ENCODE measurements at places on chromosomes 5 and 9.

DNA sequence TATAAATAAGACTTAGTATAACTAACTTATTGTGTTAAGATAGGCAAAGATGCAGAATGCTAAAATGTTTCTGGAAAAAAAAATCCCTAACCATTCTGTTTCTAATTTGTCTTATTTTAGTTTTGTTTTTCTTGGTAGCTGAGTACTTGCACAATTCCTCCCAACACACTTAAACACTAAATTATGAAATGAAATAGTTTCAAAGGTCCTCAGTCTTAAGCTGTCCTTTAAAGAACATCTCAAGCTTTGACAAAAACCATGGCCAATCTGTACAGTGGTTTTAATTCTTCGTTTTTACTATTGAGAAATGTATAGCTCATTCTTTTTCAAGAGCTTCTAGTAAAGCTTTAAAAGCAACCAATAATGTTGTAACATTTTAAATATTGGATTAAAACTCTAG lies 171.5 kb downstream of the EDIL3 start:
- no peak for DNase-seq

GRCh38 chr5:68562308-68562707 lies 346.8 kb downstream of the PIK3R1 start:
- DNase-seq = no peak

DNA sequence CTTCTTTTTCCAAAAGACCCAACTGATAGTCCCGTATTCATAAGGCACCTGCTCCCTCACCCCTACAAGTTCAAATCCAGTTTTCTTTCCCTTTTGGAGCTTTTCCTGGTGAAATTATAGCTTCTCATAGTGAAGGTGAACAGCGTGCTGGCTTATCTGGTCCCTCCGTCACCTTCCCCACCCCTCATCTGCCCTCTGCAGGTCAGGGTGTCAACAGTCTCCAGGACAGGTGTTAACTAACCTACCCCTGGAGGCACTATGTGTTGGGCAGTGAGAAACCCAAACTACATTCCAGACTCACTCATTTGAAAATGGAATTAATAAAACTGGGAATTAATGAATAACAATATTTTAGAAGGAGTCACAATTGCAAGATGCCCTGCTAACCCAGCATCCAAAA lies 109.0 kb upstream of the TAS2R1 start:
- DNase-seq = no peak

DNA sequence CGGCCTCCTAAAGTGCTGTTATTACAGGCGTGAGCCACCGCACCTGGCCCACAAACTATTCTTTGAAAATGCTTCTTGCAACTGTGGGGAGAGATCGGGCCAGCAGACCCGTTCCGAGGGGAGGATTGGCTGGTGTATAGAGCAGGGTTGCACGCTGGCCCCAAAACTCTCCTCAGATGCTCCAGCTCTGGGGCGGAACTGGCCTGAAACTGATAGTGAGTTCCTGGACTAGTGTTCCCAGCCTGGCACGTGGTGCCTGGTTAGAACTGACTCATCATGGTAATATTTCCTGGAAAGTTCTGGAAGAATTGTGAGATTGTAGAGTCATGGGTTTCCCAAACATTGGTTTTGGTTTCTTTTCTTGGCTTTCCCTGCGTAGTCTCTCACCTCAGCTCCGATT lies 120.5 kb downstream of the FBXL7 start:
- DNase-seq = no peak

GRCh38 chr9:94084314-94084713 lies at the start of gene PTPDC1:
PTPDC1 (plus strand) TSS chr9:94084464; CDS start chr9:94084531, 67 bp downstream.
- DNase-seq = no peak

GRCh38 chr5:111741278-111741677 lies 15.7 kb downstream of the NREP start:
- no peak for DNase-seq

DNA sequence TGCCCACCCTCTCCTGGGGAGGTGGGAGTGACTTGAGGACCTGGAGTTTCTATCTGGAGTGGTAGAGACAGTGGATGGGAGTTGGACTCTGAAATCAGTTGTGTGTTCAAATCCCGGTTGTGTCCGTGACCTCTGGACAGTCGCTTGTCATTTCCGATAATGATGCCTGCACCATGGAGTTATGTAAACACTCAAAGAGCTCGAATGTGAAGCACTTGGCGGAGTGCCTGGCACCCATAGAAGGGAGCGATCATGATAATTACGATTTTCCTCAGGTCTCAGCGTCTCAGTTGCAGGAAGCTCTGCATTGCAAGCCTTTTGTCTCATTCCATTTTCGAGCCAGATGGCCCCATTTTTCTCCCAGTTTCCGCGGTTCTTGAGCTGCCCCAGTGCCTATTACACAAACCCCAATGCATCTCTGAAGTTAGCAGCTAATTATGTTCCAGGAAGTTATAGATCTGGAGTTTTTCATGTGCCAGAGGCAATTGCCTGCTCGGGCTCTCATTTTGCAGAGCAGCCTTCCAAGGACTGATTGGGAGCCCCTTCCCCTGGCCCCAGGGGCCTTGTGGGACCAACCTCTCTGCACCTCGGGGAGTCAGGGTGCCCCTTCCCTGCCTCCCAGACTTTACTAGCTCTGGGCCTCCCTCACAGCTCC lies 175.5 kb upstream of the MVB12B start:
- DNase-seq = no peak

DNA sequence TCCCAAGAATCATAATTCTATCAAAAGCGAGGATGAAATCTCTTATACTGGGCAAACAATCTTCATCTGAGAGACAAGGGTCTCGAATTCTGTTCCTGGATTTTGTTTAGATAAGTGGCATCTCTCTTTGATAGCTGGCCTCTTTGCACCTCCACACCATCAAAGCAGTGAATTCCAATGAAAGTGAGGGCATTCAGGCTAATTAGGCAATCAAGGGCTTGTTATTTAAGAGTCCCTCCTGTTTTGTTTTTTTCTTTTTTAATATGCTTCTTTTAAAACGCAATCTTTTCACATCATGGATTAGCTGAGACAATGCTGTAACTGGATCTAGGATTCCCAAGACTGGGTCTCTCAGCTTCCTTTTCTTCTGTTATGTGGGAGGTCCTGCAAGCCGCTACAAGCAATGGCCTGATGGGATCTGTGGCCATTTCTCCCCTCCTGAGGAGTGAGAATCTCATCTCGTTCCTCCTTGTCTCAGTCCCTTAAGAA lies 67.9 kb downstream of the TNC start:
- DNase-seq = no peak

- no peak for DNase-seq
Measured at GRCh38 chr9:7739595-7739994, 60.0 kb downstream of the DMAC1 start.

GRCh38 chr5:123035360-123035917 lies 1.1 kb downstream of the PPIC start:
- DNase-seq = no peak

GRCh38 chr9:32251539-32251938 lies 132.9 kb upstream of the ACO1 start:
- no peak for DNase-seq

DNA sequence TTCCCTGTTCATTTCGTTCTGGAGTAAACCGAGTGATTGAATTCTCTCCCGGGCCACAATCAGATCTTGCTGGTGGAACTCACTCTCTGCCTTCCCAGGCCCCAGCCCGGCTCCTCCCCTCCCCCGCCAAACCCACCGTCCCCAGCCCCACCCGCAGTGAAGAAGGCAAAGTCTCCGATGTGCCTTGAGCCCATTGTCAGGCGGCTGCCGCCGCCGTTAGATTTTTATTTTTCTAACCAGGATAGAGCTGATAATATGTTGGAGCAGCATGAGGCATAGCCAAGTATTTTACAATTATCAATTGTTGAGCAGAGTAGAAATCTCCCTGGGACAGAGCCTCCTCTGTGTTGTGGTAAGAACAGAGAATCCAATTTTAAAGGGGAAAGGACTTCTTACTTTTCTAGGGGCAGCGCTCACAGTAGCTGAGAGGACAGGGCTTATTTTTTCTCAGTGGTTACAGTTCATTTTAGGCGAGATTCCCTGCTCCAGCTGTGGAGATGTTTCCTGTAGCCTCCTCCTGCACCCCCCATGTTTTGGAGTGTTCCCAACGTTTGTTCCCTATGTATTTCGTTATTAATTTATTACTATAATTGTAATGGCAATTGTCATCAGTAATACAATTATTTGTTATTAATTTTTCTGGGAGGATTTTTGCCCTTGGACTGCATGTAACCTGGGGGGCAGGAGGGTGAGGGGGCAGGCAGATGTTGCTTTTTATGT lies 1.3 kb downstream of the PSAT1 start:
- no peak for DNase-seq

GRCh38 chr5:55691265-55692105 lies 20.6 kb downstream of the SLC38A9 start:
- no peak for DNase-seq

- DNase-seq = no peak
Measured at GRCh38 chr9:75226403-75227139, 138.3 kb downstream of the OSTF1 start.

DNA sequence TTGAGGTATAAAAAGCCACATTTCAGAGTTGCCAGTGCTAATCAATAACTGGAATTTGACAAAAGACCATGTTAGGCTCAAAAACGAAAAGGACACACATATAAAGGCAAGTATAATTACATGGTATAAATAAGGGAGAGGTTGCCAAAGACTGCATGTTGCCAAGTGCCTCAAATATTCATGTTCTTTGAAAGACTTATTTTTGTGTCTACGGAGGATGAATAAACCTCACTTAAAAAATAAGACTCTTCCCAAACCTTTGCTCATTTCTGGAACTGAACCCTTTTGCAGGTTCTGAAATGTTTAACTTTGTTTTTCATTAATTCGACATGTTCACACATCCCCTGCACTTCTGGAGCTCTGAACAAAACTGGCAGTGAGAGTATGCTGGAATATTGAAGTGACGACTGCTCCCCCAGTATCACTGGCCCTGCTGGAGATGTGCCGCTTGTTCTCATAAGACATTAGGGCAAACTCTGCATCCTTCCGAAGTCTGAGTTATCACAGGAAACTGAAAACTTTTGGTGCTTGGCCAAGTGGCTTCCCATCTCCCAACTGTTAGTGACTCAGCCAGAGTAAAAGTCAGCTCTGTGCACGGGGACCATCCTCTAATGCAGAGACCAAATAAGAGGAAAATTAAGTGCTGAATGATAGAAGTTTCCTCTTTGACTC lies 336.8 kb downstream of the GLIS3 start:
- no peak for DNase-seq

DNA sequence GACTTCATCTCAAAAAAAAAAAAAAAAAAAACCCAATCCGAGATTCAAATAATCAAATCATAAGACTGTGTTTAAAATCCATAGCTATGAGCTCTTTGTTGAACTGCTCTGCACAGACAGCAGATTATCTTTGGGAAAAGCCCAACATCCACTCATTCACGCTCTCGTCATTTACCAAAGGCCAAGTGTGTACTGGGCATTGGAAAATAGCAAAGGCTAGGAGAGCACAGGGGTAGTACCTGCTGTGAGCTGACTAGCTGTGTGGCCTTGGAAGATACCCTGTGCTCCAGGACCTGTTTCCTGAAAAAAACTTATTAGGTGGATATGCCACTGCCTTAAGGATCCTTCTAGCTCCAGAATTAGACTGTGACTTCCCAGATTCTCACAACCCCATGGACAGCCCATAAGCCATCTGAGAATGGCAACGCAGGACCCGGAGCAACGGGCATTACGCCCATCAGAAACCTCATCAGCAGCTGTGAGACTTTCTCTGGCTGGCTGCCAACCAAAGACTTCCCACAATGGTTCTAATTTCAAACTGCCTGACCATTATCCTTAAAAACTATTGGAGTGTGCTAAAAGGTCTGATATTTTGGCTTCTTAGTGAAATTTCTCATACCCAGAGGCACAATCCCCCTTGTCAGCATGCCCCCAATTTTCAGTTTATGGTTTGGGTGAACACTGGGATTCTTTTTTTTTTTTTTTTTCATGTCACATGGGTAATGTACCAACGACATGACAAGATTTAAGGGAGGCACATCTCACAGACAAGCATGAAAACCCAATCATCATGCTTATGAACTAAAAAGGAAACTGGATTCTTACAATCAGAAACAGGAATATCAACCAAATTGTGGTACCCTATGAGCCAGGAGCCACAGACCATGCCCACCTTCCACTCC lies 16.8 kb downstream of the SERINC5 start:
- no peak for DNase-seq

DNA sequence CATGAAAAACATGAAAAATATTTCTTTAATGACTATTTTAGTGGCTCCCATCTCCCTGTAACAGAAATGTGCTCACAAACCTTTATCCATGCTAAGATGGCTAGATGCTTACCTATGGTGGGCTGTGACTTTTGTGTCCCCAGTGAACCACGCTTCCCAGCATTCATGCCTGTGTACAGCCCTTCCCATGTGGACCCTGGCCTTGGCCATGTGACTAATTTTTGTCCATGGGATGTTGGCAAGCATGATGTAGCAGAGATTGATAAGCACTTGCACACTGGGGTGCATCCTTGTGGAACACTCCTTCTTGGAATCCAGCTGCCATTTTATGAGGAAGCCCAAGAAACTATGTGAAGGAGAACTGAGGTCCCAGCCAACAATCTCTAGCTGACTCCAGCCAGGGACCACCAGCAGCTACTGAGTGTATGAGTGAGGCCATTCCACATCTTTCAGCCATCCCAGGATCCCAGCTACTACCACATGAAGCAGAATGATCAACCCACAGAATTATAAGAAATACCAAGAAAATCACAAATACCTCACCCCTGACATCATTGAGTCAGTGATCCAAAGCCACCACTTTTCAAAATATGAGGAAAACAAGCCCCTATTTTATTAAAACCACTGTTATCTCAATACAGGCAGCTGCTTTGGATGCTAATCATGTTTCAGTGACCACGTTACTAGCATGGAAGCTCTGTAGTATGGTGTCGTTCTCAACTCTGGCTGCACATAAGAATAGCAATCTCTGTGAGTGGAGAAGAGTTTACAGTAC lies 16.1 kb upstream of the RAI14 start:
- no peak for DNase-seq

DNA sequence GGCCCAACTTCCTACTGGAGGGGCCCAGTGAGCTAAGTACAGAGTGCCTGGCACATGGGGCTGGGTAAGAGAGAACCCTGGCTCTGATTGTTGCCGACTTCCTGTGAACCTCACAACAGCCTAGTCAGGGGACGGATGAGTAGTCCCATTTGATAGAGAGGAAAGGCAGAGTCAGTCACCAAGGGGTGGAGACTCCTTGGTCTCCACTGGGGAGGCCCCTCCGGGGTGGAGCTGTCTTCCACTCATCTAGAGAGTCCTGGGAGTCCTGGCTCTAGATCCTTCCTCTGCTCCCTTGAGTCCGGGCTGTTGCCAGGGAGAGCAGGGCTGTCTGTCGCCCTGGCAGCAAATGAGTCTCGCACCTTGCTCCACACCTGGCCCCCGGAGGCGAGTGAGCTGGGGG lies 8.0 kb downstream of the GRK6 start:
- no peak for DNase-seq

- no peak for DNase-seq
Measured at GRCh38 chr9:87436716-87437115, 61.0 kb upstream of the DAPK1 start.

GRCh38 chr5:172695232-172696054 lies 54.4 kb downstream of the NEURL1B start:
- DNase-seq = no peak

DNA sequence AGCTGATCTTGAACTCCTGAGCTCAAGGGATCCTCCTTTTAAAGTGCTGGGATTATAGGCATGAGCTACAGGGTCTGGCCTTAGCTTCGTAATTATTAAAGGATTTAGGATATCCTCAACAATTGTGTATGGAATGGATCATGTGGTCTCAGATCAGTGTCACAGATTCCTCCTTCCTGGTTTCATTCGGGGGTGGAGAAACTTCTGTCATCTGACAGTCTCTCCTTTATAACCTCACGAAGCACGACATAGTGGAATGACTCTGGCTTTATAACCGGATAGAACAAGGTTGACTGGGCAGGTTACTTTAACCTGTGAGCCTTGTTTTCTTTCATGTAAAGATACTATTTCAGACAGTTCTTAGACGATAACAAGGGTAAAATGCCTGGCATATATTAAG lies 4.4 kb upstream of the GNG10 start:
- DNase-seq = no peak

Data from stimulated activated CD8-positive, alpha-beta memory T cell treated with anti-CD3 and anti-CD28 coated beads, Interleukin-15, amount 100 ng/mL, for 48 hours (primary cell).